ENCODE measurements at places on chromosomes 1 and 21. TPM values are rescaled to one million over a fixed set of nuclear protein-coding genes. Genes with fewer than 3 reads are reported as not detected.

- no peaks in the 10 kb centered on the region for H3K4me1 ChIP-seq
- no peak for DNase-seq
- no peak overlapping the region for H3K4me3 ChIP-seq
- H3K36me3 ChIP-seq: peaks cover 39% of the 10 kb centered on the region
- no peaks in the 10 kb centered on the region for H3K27me3 ChIP-seq
Observed at GRCh38 chr1:197080323-197080722, 13.3 kb upstream of the F13B start.

Gene TFF3
- not detected for total RNA-seq

DNA sequence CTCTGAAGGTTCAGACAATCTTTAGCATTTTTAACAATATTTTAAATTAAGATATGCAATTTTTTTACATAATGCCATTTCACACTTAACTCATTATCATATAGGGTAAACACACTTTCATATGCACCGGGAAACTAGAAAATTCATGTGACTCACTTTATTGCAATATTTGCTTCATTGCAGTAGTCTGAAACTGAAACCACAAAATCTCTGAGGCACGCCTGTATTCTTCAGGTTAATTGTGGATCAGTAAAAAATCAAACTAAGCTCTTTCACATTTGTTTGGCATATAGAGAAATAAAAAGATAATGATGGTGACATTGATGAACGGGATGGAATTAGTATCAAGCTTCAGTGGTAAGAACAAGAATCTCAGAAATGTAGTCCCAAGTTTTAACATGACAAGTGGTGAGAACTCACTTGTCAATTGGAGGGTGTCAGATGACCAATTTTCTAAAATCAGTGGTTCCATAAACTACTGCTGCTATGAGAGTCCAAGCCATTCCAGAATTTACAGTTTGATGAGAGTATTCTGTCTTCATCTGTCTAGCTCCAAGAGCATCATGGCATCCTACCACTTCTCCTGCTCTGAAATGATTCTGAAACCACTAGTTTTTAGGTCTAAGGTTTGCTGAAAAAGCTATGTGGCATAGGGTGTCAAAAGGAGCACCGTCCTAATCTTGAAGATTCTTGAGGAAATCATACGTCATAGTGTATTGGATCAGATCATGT lies 281.0 kb downstream of the PTPRC start:
- DNase-seq: peak; percentile 33
- peak overlapping the region; percentile 54 for H3K4me3 ChIP-seq
- peaks cover 27% of the 10 kb centered on the region for H3K36me3 ChIP-seq
- no peaks in the 10 kb centered on the region for H3K27me3 ChIP-seq
- peak overlapping the region; percentile 84 for H3K27ac ChIP-seq
- peaks cover 76% of the 10 kb centered on the region for H3K4me1 ChIP-seq

- no peaks in the 10 kb centered on the region for H3K27me3 ChIP-seq
- DNase-seq: no peak
- no peaks in the 10 kb centered on the region for H3K36me3 ChIP-seq
- no peaks in the 10 kb centered on the region for H3K4me1 ChIP-seq
- H3K4me3 ChIP-seq: no peak overlapping the region
Observed at GRCh38 chr1:237664348-237664747, 226.4 kb downstream of the ZP4 start.

Gene EPS8L3
- not detected for total RNA-seq

DNA sequence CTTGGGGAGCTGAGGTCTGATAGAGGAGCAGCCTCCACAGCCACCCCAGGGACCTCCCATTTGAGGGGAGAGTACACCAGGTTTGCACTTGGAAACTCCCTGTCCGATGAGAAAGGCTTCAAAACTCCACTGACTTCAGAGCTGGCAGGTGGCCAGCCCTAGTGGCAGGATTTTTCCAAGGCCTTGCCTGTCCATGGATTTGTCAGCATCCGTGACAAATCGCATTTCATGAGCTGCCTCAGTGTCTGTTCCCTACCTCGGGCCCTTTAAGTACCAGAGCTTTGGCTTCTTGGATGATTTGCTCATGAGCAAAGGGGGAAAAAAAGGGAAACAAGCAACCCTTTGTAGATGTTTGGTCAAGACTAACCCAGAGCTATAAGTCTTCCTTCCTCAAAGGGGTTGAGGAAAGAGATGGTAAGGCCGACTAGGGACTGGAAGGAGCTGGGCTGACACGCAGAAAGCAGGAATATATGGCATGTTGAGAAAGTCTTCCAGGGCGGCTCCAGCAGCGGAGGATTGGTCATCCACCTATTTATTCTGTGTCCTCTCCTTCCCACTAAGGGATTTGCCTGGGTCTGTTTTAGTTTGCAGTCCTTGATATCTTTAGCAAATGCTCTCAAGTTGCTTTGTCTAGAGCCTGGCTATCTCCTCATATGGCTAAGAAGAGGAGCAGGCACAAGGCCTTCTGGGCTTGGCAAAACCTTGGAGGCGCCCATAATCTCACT lies 2.7 kb upstream of the HSPG2 start:
- DNase-seq: no peak
- H3K27me3 ChIP-seq: peaks cover 11% of the 10 kb centered on the region
- H3K4me1 ChIP-seq: peaks cover 10% of the 10 kb centered on the region
- no peak overlapping the region for H3K4me3 ChIP-seq
- no peak overlapping the region for H3K27ac ChIP-seq

DNA sequence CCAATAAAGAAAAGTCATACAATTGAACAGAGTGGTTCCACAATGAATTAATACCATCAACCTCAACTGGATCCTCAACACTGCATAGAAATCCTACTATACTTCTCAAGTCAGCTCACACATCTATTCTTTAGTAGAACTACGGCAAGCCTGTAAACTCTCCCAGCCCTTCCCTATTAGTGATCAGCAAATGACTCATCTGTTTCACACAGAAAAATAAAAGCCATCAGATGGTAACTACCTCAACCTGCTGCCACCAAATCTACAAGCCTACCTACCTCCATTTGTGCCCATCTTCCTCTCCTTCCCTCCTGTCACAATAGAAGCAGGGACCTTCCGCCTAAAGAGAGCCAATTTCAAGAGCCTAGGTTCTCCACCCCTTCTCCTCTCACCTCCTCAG lies 63.6 kb downstream of the DMAP1 start:
- H3K27ac ChIP-seq: no peak overlapping the region
- no peaks in the 10 kb centered on the region for H3K27me3 ChIP-seq
- H3K4me1 ChIP-seq: peaks cover 13% of the 10 kb centered on the region

GRCh38 chr21:32184485-32184884 lies 94.4 kb downstream of the MIS18A start:
- no peak overlapping the region for H3K4me3 ChIP-seq
- no peak overlapping the region for H3K27ac ChIP-seq
- no peaks in the 10 kb centered on the region for H3K4me1 ChIP-seq
- DNase-seq: no peak
- H3K27me3 ChIP-seq: peaks cover 2% of the 10 kb centered on the region

GRCh38 chr1:208154679-208155642 lies 89.2 kb downstream of the PLXNA2 start:
- no peaks in the 10 kb centered on the region for H3K36me3 ChIP-seq
- H3K4me1 ChIP-seq: no peaks in the 10 kb centered on the region
- no peaks in the 10 kb centered on the region for H3K27me3 ChIP-seq
- no peak for DNase-seq
- no peak overlapping the region for H3K27ac ChIP-seq

Gene TBX19
- 1.5 TPM for total RNA-seq

Gene SH3BGR
- 4.5 TPM for total RNA-seq

Gene MCOLN2
- total RNA-seq: 17.8 TPM

Gene SERTAD4
- not detected for total RNA-seq

- H3K4me3 ChIP-seq: no peak overlapping the region
- peaks cover 6% of the 10 kb centered on the region for H3K4me1 ChIP-seq
Observed at GRCh38 chr1:201906336-201906735, 17.6 kb downstream of the SHISA4 start.

GRCh38 chr1:232405781-232406180 lies 224.2 kb downstream of the SIPA1L2 start:
- DNase-seq: no peak
- no peaks in the 10 kb centered on the region for H3K27me3 ChIP-seq
- peaks cover 3% of the 10 kb centered on the region for H3K36me3 ChIP-seq
- no peak overlapping the region for H3K4me3 ChIP-seq
- no peaks in the 10 kb centered on the region for H3K4me1 ChIP-seq
